ENCODE measurements at places on chromosomes 16 and 17.
A peak's percentile ranks its signal among the peaks of the same experiment; 100 is the strongest.

DNA sequence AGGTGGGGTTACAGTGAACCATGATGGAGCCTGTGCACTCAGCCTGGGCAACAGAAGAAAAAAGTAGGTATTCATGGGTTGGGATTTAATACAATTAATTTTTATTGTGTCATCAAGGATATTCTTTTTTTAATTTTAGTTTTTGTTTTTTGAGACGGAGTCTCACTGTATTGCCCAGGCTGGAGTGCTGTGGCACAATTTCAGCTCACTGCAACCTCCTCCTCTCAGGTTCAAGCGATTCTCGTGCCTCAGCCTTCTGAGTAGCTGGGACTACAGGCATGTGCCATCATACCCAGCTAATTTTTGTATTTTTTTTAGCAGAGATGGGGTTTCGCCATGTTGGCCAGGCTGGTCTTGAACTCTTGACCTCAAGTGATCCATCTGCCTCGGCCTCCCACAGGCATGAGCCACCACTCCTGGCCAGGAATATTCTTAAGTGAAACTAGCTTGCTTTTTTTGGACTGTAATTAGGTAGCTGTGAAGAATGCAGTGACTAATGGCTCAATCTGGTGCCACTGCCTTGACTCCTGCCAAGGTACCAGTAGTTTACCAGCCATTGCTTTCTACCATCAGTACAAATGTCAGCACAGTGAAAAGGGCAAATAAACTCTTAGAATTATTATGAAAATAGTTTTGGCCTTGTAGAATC is 4.8 kb downstream of the PPM1D start:
- DNase-seq, result no peak

- no peak for DNase-seq
These were observed 11.7 kb downstream of the ZNHIT3 start for GRCh38 chr17:36498155-36498554.

GRCh38 chr17:54153423-54153822 is 330.7 kb downstream of the KIF2B start:
- peak; percentile 80 for DNase-seq

DNA sequence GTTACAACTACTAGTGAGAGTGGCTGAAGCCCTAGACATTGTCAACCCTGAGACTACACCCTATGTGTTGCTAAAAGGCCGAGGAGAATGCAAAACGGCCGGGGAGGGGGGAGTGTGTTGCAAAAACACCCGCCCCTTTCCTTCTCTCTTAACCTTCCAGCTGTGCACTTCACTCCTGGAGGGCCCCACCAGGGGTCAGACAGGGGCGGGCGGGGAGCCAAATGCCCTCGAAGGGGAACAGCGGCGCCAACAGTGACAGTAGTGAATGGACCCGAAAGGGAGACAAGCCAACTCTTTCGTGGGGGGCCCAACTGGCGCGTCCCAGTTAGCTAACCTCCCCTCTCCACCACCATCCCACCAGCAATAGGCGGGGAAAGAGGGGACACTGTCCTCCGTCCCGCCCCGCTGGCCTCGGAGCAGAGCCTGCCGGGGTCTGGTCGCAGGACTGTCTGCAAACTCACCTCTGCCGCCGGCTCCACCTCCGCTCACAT is 352 bp downstream of the MARF1 start:
- DNase-seq, result no peak

DNA sequence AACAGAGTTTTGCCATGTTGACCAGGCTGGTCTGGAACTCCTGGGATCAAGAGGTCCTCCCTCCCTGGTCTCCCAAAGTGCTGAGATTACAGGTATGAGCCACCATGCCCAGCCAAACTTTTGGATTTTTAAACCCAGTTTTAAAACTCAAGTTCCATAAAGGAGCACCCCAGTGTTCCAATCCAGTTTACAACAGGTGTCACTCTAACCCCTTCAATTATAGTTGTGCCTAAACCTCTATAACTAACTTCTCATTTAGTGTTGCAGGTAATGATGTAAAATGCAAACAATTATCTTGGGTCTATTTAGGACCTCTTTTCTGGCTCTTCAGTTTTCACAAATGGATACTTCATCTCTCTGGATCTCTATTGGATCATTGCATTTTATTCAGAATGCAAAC is 7.8 kb upstream of the ADAP2 start:
- no peak for DNase-seq

DNA sequence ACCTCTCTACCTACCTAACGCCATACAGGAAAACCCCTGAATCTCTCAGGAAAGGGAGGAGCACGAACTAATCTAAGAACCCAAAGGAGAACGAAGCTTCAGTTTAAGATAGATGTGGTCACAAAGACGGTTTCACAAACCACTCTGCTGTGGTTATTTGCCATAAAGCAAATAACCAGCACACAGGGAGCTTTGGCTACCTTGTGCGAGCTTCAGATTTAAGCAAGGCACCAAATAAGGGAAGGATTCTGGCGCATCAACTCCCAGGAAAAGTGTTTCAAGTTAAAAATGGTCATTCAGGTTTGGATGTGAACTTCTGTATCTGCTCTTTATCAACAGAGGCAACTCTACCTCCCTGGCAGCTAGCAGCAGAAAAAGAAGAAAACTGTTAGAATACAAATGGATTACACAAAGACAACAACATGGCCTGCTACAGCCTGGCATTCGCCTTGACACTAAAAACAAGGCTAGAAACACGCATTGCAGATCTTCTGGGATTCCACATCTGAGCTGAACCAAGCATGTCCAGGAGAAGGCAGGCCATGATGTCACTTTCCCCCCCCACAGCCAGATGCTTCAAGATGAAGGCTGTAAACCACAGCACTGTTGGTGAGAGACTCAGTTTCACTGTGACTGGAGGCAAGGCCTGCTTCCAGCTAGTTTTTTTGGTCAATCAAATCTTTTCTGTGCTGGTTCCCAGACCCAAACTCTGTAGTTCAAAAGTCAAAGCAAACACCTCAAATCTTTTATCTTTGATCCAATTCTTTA is 43.6 kb downstream of the SMG6 start:
- no peak for DNase-seq

- no peak for DNase-seq
These were observed 11.4 kb downstream of the CNEP1R1 start for GRCh38 chr16:50036426-50036825.

GRCh38 chr17:7132511-7133094 is 18.0 kb upstream of the ASGR2 start:
- DNase-seq, result peak; percentile 83

GRCh38 chr16:14331020-14331419 is 259.9 kb downstream of the MRTFB start:
- DNase-seq, result no peak

DNA sequence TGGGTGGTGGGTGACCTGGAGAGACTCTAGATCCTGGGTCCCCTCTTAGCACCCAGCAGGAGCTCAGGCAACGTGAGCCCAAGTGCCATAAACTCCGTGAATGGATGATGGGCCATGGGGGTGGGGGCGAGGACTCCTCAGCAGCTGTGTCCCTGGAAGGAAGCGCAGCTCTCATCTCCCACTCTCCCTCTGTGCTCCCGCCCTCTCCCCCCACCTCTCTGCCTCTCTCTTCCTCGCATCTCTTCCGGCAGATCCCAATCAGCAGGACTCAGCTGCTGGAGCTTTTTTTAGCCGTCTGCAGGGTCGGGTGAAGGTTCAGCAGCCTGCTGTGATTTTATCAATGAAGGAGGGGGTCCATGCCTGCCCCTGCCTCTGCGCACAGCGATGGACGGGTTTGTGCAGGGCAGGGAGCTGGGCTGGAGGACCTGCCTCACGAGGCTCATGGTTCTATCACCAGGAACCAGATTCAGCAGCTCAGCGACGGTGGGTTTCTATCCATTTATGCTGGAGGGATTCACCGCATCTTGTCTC is 8.3 kb downstream of the CCR7 start:
- DNase-seq, result no peak

- DNase-seq, result peak; percentile 17
These were observed 1.6 kb downstream of the LASP1 start for GRCh38 chr17:38871247-38872015.

- no peak for DNase-seq
These were observed 33.3 kb downstream of the RPH3AL start for GRCh38 chr17:319266-319665.

- no peak for DNase-seq
These were observed 101.6 kb downstream of the METRNL start for GRCh38 chr17:83180996-83181481.

DNA sequence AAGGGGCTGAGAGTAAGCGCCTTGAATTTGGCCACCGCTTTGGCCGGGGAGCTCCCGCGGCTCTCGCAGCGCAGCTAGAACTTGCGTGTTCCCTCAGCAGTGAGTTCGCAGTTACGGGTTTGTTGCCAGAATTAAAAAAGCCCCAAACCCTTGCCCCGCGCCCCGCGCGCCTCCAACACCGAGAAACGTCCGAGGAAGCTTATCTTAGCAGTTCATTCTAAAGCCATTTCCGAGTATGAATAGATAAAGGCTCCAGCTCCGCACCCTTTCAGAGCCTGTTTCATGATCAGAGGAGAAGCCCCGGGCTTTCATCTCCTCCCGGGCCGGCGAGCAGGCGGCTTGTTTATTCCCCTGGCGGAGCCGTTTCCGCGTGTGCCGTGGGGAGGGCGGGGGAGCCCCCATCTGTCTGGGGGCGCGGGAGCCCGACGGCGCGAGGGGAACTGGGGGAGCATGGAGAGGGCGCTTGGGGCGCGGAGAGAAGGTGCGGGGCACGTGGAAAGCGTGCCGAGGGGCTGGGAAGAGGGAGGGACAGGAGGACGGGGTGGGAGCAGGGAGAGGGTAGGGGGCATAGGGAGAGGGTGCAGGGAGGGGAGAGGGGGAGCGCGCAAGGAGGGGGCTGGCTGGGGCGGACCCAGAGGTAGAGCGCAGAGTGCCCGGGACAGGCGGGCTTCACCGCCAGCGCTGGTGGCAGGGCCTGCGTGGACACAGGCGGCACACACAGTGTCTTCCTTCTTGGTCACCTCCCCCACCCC is 9.9 kb downstream of the TBX4 start:
- peak; percentile 50 for DNase-seq

GRCh38 chr17:15436473-15437302 is 30.7 kb downstream of the CDRT4 start:
- no peak for DNase-seq

GRCh38 chr16:23679274-23679985 is 741 bp downstream of the PLK1 start:
- DNase-seq, result peak; percentile 50

DNA sequence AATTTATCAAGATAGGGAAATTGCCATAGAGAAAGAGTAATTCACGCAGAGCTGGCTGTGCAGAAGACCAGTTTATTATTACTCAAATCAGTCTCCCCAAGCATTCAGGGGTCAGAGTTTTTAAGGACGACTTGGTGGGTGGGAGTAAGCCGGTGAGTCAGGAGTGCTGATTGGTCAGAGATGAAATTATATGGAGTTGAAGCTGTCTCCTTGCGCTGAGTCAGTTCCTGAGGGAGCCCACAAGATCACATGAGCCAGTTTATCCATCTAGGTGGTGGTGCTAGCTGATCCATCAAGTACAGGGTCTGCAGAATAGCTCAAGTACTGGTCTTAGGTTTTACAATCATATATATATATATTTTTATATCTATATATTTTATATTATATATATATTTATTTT is 6.0 kb upstream of the AQP8 start:
- no peak for DNase-seq

DNA sequence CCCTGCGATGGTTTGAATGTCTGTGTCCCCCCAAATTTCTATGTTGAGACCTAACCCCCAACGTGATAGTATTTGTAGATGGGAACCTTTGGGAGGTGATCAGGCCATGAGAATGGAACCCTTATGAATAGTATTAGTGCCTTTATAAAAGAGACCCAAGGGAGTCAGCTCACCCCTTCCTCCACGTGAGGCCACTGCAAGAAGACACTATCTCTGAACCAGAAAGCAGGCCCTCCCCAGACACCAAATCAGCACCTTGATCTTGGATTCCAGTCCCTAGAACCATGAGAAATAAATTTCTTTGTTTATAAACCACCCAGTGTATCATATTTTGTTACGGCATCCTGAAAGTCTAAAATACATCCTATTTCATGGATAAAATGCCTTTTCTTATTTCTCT is 64.4 kb upstream of the LRRC37A3 start:
- DNase-seq, result no peak

GRCh38 chr16:56513972-56514371 is 5.9 kb downstream of the BBS2 start:
- peak; percentile 19 for DNase-seq

- DNase-seq, result peak; percentile 35
These were observed 27.4 kb downstream of the EMP2 start for GRCh38 chr16:10552998-10553491.

GRCh38 chr16:88309174-88309907 is 73.4 kb upstream of the ZNF469 start:
- no peak for DNase-seq

GRCh38 chr16:10992797-10993196 is 48.4 kb downstream of the CLEC16A start:
- no peak for DNase-seq

GRCh38 chr16:14321542-14321941 is 250.4 kb downstream of the MRTFB start:
- DNase-seq, result no peak

DNA sequence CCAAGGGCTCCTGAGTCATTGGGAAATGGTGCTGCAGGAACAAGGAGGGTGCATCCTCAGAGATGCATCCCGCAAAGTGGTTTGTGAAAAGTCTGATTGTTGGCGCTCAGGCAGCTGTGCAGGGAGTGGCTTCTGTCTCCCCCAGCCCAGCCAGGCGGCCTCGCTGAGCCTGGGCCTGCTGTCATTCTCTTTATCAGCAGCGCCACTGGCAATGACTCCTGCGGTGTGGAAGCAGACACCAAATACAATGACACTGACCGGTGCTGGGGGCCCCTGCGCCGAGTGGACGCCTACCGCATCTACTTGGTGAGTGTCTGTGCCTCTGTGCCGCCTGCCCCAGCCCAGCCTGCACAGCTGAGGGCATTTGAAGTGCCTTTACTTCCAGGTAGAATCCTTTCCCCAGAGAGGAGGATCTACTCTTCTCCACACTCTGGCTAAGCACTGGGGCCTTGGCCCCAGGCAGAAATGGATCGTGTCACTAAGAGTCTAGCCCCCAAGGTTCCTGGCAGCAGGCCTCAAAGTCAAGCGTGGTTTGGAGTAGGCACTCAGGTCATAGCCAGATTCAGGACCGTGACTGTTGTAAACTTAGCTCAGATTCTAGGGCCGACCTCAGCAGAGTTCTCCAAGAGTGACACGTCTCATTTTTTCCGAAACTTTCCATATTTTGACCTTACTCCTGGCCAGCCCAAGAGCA is 19.3 kb upstream of the NAT9 start:
- no peak for DNase-seq

GRCh38 chr17:49993423-49994060 is 1.5 kb downstream of the DLX3 start:
- peak; percentile 76 for DNase-seq
